ENCODE measurements at places on chromosomes 7 and 10. TPM values are rescaled to one million over a fixed set of nuclear protein-coding genes. Genes with fewer than 3 reads are reported as not detected.

The EEPD1 gene
- total RNA-seq: 4.8 TPM

DNA sequence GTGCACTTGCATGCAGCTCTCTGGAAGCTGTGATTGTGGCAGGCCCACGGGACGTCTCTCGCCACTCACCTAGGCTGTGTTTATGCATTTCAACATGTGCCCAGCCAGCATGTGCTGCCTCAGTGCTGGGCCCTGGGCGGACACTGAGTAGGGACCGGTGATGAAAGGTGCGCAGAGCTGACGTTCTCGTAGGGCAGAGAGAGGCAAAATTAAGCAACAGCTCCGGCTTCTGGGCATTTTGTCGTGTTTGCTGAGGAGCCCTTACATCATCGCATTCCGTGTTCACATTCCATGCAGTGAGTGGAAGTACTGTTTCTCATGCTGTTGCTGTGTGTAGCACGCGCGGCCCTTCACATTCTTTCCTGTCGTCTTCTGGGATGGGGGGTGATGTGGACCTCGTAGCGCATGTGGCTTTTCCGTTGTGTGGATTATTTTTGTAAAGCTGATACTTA is 50.5 kb downstream of the PRF1 start:
- peak overlapping the region; percentile 87 for H3K27ac ChIP-seq
- H3K36me3 ChIP-seq: no peaks in the 10 kb centered on the region
- no peaks in the 10 kb centered on the region for H3K27me3 ChIP-seq
- peak overlapping the region; percentile 35 for H3K4me3 ChIP-seq
- H3K4me1 ChIP-seq: peaks cover 30% of the 10 kb centered on the region

DNA sequence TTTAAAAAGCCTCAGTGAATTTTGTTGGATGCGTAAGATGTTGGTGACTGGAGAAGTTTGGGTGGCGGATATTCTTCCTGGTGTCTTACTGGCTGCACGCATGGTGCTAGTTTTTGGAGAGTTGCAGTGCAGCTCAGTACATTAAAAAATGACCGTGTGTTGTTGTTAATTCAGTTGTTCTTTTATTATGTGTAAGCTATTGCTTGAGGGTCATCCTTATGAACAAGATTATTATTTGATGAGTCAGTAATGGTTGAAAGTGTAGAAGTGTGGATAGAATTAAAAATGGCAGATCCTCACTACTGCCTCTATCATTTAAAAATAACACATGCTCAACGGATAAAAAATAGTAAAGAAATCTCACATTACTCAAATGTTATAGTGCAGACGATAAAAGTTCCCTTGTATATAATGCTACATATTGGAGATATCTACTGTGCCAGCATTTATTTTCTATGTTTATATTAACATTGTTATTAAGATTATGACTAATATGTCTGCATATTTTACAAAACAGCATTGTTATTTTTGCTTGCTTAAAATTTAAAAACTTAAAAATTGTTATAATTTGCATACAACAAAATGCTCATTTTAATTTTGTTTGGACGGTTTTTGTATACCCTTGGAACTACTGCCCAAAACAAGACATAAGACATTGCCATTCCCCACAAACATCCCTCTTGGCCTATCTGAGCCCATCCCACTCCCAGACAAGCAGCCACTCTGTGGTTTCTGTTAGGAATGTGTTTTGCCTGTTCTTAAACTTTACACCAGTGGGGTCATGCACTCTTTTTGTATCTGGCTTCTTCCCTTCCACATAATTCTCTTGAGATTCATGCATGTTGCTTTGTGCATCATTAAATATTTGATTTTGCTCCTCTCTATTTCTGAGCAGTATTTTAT is 142.0 kb downstream of the DOCK1 start:
- H3K36me3 ChIP-seq: peaks cover 22% of the 10 kb centered on the region
- DNase-seq: no peak
- H3K4me1 ChIP-seq: peaks cover 13% of the 10 kb centered on the region
- no peak overlapping the region for H3K4me3 ChIP-seq
- H3K27ac ChIP-seq: no peak overlapping the region

- H3K36me3 ChIP-seq: peaks cover 7% of the 10 kb centered on the region
- DNase-seq: no peak
These were observed 91.7 kb downstream of the CYP26A1 start for GRCh38 chr10:93165367-93165766.

DNA sequence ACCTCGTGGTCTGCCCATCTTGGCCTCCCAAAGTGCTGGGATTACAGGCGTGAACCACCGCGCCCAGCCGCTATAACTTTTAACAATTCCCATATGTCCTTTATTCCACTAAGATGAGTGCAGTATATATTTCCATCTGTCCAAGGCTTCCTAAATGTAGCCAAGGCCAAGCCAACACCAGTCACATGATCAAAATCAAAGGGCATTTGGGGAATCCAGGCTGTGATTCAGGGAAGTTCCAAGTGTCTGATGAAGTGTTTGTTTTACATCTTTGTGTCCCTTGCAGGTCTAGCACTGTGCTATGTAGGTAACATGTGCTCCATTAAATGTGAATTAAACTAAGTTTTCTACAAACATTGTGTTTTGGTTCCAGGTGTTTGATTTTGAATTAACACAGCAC is 20.8 kb downstream of the AKR1E2 start:
- peaks cover 2% of the 10 kb centered on the region for H3K36me3 ChIP-seq
- H3K27ac ChIP-seq: no peak overlapping the region
- DNase-seq: no peak
- H3K4me1 ChIP-seq: peaks cover 31% of the 10 kb centered on the region

DNA sequence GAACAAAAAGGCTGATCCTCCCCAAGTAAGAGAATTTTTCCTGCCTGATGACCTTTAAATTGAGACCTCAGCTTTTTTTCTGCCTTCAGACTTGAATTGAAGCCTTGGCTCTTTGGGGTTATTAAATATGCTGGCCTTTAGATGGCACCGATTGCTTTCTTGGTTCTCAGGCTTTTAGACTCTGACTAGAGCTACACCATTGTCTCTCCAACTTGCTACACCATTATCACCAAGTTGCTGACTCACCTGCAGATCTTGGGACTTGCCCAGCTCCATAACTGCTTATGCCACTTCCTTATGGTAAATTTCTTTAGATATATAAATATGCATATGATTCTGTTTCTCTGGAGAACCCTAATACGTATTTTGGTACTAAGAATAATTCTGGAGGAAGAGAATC is 3.1 kb upstream of the ABCA13 start:
- H3K4me1 ChIP-seq: peaks cover 2% of the 10 kb centered on the region
- no peak overlapping the region for H3K27ac ChIP-seq
- H3K4me3 ChIP-seq: no peak overlapping the region
- no peaks in the 10 kb centered on the region for H3K27me3 ChIP-seq

- no peak overlapping the region for H3K4me3 ChIP-seq
- H3K27me3 ChIP-seq: no peaks in the 10 kb centered on the region
- H3K36me3 ChIP-seq: no peaks in the 10 kb centered on the region
- H3K27ac ChIP-seq: no peak overlapping the region
- no peak for DNase-seq
These were observed 78.4 kb downstream of the PON1 start for GRCh38 chr7:95245828-95246500.

GRCh38 chr7:70694434-70694970 is 437.4 kb upstream of the GALNT17 start:
- H3K4me1 ChIP-seq: peaks cover 37% of the 10 kb centered on the region
- H3K27me3 ChIP-seq: no peaks in the 10 kb centered on the region
- no peaks in the 10 kb centered on the region for H3K36me3 ChIP-seq
- DNase-seq: no peak

GRCh38 chr10:114920459-114920858 is 17.5 kb upstream of the TRUB1 start:
- peaks cover 43% of the 10 kb centered on the region for H3K4me1 ChIP-seq
- no peaks in the 10 kb centered on the region for H3K27me3 ChIP-seq
- peak overlapping the region; percentile 47 for H3K27ac ChIP-seq
- DNase-seq: no peak

GRCh38 chr7:33841031-33841430 is 64.3 kb upstream of the BMPER start:
- no peaks in the 10 kb centered on the region for H3K4me1 ChIP-seq
- no peak overlapping the region for H3K27ac ChIP-seq
- H3K4me3 ChIP-seq: no peak overlapping the region
- no peak for DNase-seq
- H3K27me3 ChIP-seq: no peaks in the 10 kb centered on the region

The SEC23IP gene
- 90.3 TPM for total RNA-seq

GRCh38 chr10:133523631-133524203 is 3.4 kb upstream of the CYP2E1 start:
- peaks cover 1% of the 10 kb centered on the region for H3K36me3 ChIP-seq
- H3K4me3 ChIP-seq: no peak overlapping the region
- H3K27me3 ChIP-seq: no peaks in the 10 kb centered on the region
- no peak for DNase-seq
- H3K4me1 ChIP-seq: no peaks in the 10 kb centered on the region

DNA sequence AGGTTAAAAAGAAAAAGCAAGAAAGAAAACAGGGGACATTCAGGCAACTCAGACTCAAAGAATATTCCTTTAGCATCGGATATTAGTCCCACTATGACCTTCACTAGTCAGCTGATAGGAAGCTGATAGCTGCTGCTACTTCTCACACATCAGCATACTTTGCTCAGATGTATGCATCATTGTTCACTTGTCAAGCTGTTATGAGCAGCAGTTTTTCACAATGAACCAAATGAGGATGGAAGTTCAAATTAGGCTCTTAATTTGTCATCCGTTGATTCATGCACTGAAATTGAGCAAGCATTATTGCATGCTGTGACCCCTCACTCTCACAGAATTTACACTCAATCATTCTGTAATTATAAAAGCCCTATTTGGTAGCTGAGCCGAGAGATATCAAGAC is 257.7 kb downstream of the SNX13 start:
- peak overlapping the region; percentile 62 for H3K27ac ChIP-seq
- no peak overlapping the region for H3K4me3 ChIP-seq
- no peaks in the 10 kb centered on the region for H3K27me3 ChIP-seq

- no peak overlapping the region for H3K4me3 ChIP-seq
- no peaks in the 10 kb centered on the region for H3K36me3 ChIP-seq
- no peaks in the 10 kb centered on the region for H3K4me1 ChIP-seq
- no peak for DNase-seq
- no peaks in the 10 kb centered on the region for H3K27me3 ChIP-seq
These were observed 367.6 kb downstream of the NXPH1 start for GRCh38 chr7:8800986-8801385.

DNA sequence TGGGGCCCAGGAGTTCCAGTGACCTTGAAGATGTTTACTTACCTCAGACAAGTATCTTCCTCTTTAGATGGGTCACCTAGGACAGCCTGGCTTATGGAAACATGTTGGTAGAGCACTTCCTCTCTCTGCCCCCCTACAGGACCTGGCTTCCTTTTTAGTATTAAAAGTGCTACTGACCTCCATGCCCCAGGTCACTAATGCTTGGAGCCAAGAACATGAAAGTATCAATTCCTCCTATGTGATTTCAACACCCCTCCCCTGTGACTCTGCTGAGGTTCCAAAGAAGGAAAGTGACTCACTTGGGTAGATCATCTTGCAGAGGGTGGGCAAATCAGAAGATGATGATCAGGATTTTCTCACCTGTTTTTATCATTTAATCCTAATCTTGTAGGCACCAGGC is 125.3 kb upstream of the CCDC6 start:
- H3K27ac ChIP-seq: no peak overlapping the region
- H3K27me3 ChIP-seq: no peaks in the 10 kb centered on the region
- H3K4me1 ChIP-seq: peaks cover 4% of the 10 kb centered on the region
- H3K4me3 ChIP-seq: no peak overlapping the region
- DNase-seq: no peak

GRCh38 chr7:116843378-116843777 is 19.0 kb upstream of the CAPZA2 start:
- no peaks in the 10 kb centered on the region for H3K4me1 ChIP-seq
- H3K4me3 ChIP-seq: no peak overlapping the region
- H3K27ac ChIP-seq: no peak overlapping the region
- peaks cover 3% of the 10 kb centered on the region for H3K27me3 ChIP-seq

DNA sequence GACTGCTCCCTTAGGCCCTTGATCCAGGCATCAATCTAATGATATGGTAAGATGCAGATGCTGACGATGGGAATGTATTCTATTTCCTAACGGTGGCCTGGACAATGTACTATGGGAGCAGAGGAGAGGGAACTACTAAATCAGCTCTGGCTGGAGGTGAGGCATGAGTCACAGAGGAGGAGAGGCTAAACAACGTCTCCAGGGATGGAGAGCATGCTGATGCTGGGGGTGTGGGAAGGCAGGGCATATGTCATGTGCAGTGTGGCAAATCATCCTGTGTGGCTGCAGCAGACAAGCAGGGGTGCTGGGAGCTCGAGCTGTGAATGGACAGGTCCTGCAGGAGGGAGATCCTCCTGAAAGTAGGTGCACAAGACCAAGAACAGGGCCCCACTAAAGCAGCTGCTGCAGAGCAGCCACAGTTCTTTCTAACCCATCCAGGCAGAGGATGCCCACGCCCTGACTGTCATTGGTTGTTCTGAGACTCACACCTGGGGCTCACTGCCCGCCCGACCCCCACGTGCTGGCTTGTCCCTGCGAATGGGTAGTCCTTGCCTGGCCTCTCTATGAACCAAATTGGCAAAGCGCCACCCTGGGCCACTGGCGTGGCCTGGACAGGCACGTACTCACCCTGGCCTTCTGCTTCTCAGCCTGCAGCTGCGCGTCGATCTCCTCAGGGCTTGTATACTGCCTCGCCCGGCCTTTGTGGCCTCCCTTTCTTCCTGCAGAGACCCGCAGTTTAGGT is 4.0 kb downstream of the PDAP1 start:
- H3K27ac ChIP-seq: peak overlapping the region; percentile 3
- no peaks in the 10 kb centered on the region for H3K27me3 ChIP-seq
- H3K4me3 ChIP-seq: no peak overlapping the region
- peaks cover 16% of the 10 kb centered on the region for H3K36me3 ChIP-seq

- no peak for DNase-seq
- no peak overlapping the region for H3K4me3 ChIP-seq
- peaks cover 7% of the 10 kb centered on the region for H3K27me3 ChIP-seq
- no peaks in the 10 kb centered on the region for H3K36me3 ChIP-seq
These were observed 65.6 kb upstream of the KDM7A start for GRCh38 chr7:140242057-140243031.

DNA sequence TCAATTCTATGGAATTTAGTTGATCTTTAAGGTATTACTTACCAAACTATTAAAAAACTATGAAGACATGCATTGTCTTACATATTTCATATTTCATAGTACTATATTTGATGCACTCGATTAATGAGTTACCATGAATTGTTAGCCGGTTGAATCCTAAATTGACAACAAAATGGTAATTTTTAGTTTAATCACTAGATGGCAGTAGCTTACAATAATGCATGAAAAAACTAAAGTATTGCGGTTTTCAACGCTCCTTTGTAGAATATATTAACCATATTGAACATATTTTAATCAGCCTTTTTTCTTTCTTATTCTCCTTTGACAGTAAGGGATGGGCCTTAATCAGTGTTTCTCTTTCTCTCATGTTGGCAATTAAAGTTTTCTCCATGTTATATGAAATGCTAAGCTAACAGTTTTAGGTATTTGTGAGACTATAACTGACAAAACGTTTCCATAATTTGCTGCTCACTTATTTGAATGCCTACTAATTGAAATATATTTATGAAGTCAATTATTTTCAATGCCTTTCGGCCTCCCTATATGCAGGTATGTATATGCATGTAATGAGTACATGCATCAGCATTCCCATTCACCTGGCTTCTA is 48.5 kb upstream of the ARL4A start:
- H3K27ac ChIP-seq: no peak overlapping the region
- DNase-seq: no peak
- no peaks in the 10 kb centered on the region for H3K36me3 ChIP-seq
- peaks cover 9% of the 10 kb centered on the region for H3K27me3 ChIP-seq
- no peak overlapping the region for H3K4me3 ChIP-seq

The CDK1 gene
- 9.0 TPM for total RNA-seq
